ENCODE measurements at places on chromosomes 1 and 21. TPM values are rescaled to one million over a fixed set of nuclear protein-coding genes. Genes with fewer than 3 reads are reported as not detected.

DNA sequence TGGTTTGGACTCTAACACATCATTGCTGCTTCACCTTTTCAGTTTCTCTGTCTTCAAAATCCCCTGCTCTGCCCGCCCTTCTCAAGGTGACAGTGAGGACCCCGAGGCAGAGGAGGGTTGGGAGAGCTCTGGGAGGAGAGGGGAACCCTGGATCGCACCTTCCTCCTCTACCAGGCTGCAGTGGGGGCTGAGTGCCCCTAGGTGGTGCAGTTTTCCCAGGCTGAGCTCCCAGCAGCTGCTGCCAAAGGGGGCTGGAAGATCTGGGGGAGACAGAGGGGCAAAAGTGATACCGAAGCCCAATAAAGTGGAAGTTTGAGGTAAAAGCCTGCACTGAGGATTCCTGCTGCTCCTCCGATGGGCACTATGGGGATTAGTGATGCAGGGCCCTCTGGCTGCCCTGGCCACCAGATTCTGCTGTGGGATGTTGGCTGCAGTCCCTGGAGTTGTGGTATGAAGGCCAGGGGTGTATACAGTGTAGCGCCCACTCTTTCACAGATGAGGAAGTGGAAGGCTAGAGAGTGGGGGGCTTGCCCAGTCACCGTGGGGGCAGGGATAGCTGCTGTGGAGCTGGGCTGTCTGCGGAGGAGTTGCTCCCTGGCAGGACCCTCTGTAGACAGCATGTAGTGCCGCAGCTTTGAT, 40.7 kb upstream of the SCMH1 start:
- no peak for DNase-seq

DNA sequence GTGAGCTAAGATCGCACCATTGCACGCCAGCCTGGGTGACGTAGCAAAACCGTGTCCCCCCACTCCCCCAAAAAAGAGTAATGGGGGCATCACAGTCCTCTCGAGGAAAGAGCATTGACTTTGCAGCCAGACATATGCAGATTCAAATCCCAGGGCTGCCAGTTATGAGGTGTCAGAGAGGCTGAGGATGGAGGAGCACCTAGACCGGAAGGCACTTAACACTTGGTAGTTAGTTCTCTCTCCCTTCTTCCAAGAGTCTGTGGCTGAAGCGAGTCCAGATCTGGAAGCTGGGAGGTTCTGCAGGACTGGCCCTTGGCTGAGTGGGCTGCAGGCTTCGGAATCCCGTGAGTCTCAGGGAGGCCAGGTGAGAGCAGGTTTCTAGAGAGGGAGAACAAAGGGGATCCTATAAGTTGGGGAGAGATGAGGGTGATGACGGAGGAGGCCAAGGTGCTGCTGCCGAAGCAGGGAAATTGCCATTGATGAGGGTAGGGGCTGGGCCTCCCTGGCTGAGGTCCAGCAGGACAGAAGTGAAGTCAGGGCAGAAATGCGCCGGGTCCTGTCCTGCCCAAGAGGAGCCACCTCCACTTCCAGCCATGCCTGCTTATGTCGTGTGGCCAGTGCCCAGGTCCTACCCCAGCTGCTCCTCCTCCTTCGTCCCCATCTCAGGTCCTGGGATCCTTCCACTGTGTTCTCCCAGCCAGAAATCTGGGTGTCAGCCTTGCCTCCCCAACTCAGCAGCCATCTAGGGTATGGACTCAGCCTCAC, 13.3 kb upstream of the SPOCD1 start:
- DNase-seq: no peak

GRCh38 chr1:200971428-200971903, 52.0 kb downstream of the KIF21B start:
- no peak for DNase-seq

- no peak for DNase-seq
Measured at GRCh38 chr1:67227196-67227595, 60.9 kb downstream of the IL23R start.

DNA sequence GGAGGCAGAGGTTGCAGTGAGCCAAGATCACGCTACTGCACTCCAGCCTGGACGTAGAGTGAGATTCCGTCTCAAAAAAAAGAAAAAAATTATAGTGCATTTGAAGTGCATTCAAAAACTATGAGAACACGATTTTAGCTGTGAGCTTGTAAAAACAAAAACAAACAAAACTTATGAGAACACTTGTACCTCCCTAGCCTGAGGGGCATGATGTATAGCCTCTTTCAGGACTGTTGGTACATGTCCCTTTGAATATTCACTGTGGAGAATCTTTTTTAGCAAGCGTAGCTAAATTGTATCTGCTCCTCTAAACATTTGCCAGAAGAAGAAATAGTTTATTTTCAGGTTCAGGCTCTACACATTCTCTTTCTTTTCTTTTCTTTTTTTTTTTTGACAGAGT, 9.5 kb upstream of the DEGS1 start:
- DNase-seq: no peak

DNA sequence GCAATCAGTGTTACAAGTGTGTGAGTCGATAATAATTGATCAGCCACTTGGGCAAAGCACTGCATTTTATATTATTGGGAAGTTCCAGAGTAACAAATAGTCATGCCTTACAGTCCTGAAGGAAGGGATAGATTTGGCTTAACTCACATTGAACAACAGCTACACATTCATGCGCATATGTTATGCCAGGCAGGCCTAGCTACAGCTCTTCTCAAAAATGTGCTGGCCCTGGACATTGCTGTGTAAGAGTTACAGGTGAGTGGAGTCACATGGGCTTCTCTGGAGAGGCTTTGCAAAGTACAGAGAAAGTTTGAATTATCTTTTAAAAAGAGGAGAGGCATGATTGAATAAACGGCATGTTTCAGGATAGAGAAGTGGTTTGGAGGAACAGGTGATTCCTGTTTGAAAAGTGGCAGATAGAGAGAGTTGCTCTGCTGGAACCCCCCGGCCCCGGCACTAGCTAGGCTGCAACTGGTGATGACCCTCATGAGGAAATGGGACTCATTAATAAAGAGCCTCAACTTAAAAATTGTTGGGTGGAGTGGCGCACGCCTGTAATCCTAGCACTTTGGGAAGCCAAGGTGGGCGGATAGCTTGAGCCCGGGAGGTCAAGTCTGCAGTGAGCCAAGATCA, 200.6 kb downstream of the CRB1 start:
- DNase-seq: no peak

- DNase-seq: no peak
Measured at GRCh38 chr1:1130206-1131120, 14.6 kb upstream of the C1orf159 start.

- peak; percentile 5 for DNase-seq
Measured at GRCh38 chr1:184755226-184756065, 788 bp upstream of the EDEM3 start.

DNA sequence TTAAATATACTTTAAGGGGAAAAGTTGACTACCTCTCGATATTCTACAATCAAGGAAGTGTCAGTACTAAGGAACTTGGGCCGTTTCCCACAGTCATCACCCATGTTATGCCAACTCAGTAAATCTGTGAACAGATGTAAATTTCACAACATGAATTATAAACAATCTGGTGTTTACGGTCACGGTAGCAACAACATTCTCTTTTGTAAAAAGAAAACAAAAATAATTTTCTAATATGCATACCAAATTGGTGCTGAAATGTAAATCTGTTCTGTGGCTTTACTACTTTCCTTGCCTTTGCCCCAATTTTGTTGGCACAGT, 1.2 kb downstream of the SH3GLB1 start:
- no peak for DNase-seq

Gene OR2L2
- not detected for total RNA-seq

Gene TCHH
- total RNA-seq: 0.28 TPM

Gene FCRL4
- total RNA-seq: not detected

Gene LCE2A
- total RNA-seq: not detected

Measured in Panc1 (cell line).